ENCODE measurements at places on chromosomes 6 and 20.

GRCh38 chr20:57470212-57470522, 54.8 kb downstream of the CTCFL start:
- DNase-seq = no peak

DNA sequence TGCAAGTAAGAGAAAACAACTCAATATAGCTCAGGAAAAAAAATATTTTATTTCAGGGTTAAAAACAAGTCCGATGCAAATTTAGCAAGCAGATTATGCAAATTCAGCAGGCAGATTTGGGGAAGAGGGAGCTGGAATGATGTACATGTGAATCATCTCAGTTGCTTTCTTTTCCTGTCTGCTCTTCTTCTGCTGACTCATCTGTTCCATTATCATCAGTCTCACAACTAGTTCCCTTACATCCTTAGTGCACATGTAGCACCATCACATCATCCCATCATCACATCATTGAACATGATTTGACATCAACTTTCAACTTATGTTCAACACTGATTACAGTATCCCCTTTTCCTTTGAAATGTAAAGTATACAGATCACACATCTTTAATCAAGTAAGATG, 11.5 kb upstream of the DEFB113 start:
- DNase-seq = no peak

GRCh38 chr20:15139522-15139921, 802.1 kb upstream of the FLRT3 start:
- no peak for DNase-seq

- DNase-seq = no peak
Observed at GRCh38 chr6:68638230-68638900, 3.3 kb downstream of the ADGRB3 start.

DNA sequence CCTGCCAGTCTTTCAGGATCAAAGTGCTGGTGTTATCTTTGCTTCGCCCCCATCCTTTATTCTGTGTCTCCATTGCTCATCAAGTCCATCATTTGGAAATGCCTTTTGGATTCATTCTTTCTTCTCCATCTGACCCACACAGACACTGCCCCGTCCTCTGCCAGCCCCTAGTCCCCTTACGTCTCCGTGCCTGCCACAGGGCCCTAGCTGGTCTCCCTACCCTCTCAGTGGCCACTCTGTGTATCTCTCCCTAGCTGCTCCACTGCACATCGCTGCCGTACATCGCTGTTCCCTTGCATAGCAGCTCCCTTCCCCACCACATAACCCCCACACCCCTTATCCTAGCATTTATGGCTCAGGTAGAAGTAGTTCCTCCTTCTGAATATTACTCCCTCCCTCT, 15.7 kb downstream of the PPP1R3G start:
- no peak for DNase-seq

- DNase-seq = no peak
Observed at GRCh38 chr20:6993511-6993910, 226.0 kb downstream of the BMP2 start.

DNA sequence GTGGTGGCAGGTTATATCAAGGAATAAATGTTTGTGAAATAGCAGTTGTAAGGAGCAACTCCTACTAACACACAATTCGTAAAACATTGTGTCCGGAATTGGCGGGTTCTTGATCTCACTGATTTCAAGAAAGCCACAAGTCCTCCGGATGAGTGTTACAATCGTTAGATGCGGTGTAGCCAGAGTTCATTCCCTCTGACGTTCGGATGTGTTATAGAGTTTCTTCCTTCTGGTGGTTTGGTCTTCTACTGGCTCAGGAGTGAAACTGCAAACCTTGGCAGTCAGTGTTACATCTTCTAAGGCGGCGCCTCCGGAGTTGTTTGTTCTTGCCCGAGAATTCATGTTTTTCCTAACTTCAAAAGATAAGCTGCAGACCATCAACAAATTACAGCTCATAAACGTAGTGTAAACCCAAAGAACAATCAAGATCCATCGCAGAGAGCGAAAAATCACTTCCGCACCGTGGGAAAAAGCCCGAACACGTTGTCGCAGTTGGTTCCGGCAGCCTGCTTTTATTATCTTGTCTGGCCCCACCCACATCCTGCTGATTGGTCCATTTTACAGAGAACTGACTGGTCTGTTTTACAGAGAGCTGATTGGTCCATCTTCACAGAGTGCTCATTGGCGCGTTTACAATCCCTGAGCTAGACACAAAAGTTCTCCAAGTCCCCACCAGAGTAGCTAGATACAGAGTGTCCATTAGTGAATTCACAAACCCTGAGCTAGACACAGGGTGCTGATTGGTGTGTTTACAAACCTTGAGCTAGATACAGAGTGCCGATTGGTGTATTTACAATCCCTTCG, 58.2 kb downstream of the TRIM27 start:
- DNase-seq = peak; percentile 50

GRCh38 chr20:16007164-16007563, 566.1 kb downstream of the KIF16B start:
- DNase-seq = no peak

GRCh38 chr20:19725814-19726525, 32.1 kb upstream of the RIN2 start:
- DNase-seq = no peak

GRCh38 chr6:45835721-45836437, 179.8 kb downstream of the CLIC5 start:
- no peak for DNase-seq

DNA sequence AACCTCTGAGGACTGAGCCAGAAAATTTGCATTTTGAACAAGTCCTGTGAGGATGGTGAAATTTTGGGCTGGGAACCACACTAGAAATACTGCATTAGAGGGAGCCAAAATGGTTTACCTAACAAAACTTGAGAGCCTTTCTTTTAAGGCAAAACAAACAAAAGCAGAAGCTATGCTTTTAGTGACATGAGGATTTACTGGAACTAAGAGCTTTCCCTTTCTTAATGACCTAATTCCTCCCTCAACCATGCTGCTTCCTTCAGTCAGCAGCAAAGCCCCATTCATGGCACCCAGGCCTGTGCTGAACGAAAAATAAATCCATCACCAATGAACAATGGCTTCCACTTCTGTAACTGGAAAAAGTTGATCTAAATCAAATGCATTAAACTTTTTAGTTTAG, 974.3 kb downstream of the HACE1 start:
- DNase-seq = no peak

- DNase-seq = no peak
Observed at GRCh38 chr6:52394251-52394666, 25.9 kb upstream of the EFHC1 start.

- DNase-seq = no peak
Observed at GRCh38 chr6:20044883-20045282, 167.4 kb downstream of the MBOAT1 start.

DNA sequence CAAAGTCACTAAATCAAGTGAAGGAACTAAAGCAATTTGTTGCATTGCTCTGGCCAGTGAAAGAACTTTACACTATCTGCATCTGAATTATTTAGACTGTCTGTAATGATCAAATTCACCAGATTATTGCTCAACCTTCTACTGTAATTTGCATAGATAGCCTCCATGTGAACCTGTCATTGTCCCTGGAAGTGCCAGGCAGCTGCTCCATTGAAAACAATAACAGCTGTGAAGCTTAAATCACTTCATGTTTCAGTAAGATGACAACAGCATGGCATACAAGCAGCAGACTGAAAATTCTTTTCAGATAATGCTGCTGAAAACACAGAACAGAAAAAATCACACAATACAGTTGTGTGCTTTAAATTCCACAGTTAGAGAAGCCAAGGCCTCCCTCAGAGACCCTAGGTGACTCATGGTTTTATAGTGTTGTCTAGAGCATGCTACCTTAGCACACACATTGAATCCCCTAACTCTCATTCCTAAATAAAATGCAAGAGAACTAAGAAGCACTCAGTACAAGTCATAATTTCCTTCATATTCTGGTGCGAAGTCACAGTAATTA, 248.9 kb downstream of the TPBG start:
- no peak for DNase-seq

Measured in effector CD8-positive, alpha-beta T cell (primary cell).